ENCODE measurements at places on chromosomes 13 and 19.

- no peak for DNase-seq
Measured at GRCh38 chr19:49766930-49767299, at the start of gene AP2A1. Gene AP2A1 (plus strand): TSS chr19:49767001. CDS start chr19:49767134, 133 bp downstream.

DNA sequence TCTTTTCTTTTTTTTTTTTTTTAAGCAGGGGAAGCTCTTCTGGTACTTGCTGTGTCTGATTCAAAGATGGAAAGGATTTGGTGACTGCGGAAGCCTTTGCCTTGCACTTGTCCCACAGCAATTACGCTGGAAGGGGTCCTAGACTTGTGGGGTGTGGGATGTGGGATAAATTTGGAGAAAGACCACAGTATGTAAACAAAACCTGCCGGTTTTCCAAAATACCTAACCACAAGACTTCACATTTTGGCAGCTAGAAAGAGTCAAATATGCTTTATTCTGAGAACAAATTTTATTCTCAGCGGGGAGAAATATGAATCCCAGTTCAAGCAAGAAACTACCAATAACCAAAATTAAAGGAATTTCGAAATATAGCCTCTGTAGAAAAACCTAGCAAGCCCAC lies 176.5 kb downstream of the SPRY2 start:
- no peak for DNase-seq

- DNase-seq = no peak
Measured at GRCh38 chr19:41987141-41987860, 6.7 kb downstream of the ATP1A3 start.

GRCh38 chr13:33004511-33004910 lies 11.7 kb upstream of the KL start:
- no peak for DNase-seq

- no peak for DNase-seq
Measured at GRCh38 chr13:98150832-98151479, 8.1 kb downstream of the FARP1 start.

- DNase-seq = no peak
Measured at GRCh38 chr13:56697011-56697410, 443.7 kb upstream of the PRR20A start.

GRCh38 chr19:11587302-11587974 lies 9.8 kb upstream of the ZNF627 start:
- peak; percentile 68 for DNase-seq

DNA sequence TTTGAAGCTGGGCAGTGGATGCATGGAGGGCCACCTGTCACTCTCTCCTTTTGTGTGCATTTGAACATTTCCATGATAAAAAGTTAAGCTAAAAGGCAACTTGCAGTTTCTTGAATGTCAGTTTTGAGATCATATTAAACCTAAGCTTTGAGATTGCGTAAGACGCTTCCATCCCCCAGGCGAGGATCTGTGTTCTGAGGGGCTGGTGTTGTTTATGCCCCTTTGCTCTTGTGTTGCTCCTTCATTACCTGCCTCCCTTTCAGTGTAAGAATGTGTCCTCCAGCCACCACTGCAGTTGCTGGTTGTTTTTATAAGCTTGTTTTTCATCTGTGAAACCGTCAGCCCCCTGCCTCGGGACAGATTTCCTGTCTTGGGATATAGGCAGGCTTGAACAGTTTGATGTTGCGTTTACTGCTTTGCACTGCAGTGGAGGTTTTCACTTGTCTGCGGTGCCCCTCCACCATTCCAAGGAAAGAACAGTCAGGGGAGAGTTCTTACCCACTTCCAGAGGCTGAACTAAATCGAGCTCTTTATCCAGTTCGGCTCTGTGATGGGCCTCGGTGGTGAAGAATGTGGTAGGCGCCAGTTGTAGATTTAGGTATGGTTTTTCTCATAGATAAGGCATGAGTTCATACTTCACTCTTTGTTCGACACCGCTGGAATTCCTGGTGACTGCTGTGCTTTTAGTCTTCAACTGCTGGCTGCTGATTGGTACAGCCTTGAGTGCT lies 96.8 kb downstream of the ARHGEF7 start:
- no peak for DNase-seq

DNA sequence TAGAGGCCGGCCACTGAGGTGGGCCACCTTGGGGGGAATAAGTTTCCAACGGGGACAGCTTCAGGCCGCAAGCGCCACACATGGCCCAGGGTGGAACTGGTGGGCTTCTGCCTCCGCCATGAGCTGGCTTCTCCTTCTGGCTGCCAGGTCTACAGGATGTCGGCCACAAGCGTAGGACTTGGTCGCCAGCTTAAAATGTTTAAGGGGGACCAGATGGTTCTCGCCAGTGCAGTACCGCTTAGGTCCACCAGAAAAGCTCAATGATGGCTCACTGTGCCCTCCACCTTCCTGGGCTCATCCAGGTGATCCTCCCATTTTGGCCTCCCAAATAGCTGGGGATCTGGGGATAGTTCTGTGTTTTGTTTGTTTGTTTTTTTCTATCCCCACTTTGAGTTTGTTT lies 38.7 kb upstream of the ZNF254 start:
- DNase-seq = no peak

DNA sequence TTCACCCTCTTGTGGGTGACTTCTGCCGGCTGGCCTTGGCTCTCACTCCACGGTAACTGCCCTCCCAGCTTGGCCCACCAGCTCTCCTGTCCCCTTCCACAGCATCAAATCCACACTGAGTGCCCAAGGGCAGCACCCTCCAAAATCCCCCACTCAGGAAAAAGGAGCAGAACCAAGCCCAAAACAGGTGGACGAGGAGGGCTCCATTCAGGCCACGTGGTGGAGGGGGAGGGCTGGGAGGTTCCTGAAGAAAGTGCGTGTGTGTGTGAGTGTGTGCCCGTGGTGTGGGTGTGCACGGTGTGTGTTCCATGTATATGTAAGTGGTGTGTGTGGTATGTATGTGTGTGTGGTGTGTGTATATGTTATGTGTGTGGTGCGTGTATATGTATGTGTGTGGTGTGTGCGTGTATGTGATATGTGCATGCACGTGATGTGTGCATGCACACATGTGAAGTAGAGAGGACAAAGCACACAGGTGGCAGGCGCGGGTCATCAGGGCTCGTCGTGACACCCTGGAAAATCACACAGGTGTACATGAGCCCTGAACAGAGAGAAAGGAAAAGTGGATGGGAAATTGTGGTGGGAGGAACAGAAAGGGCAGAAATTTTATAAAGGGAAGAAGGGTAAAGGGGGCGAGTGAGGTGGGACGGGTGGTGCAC lies 76.9 kb downstream of the COL4A1 start:
- DNase-seq = no peak

DNA sequence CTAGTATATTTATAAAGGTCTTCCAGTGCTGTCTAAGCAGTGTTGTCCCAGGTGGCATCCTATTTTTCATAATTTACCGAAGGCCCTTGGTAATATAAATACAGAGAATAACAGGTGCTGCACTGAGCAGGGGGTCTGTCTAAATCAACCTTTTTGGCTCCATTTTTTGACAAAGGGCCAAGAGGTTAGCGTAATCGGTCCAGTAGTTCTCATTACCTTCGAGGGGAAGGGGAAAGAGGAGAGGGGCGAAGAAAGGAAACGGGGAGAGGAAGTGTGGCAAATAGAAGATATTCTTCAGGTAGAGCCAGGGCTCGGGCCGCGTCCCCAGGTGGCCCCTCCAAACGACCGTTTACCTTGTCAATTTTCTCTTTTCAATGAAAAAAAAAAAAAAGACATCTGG lies 749 bp upstream of the PAN3 start:
- DNase-seq = no peak

DNA sequence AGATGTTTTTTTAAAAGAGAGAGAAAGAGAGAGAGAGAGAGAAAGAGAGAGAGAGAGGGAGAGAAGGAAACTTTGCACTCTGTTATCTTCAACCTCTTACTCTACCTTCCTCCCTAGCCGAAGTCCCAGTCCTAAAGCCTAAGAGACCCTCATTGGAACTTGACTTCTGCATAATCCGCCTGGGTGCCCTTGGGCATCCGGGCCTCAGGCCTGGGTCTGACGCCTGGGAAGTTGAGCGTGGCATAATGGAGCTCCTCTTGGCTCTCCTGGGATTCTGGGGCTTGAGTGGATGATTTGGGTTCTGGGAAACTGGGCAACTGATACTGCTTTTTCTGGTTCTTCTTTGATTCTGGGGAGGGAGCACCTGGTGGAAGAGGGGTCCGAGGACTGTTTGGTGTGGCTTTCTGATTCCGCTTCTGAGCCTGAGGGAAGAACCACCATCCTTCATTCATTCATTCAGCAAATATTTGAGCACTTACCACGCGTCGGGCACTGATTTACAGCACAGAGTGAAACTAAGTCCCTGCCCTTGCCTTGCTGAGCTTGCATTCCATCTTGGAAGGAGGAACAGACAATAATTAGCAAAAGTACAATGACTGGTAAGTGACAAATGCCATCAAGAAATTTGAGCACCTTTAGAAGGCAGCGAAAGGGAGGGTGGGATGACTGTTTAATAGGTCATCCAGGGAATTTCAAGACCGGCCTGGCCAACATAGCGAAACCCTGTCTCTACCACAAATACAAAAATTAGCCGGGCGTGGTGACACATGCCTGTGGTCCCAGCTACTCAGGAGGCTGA lies 6.3 kb downstream of the SIGLEC10 start:
- no peak for DNase-seq

- no peak for DNase-seq
Measured at GRCh38 chr19:19021115-19021514, 12.2 kb downstream of the SUGP2 start.

DNA sequence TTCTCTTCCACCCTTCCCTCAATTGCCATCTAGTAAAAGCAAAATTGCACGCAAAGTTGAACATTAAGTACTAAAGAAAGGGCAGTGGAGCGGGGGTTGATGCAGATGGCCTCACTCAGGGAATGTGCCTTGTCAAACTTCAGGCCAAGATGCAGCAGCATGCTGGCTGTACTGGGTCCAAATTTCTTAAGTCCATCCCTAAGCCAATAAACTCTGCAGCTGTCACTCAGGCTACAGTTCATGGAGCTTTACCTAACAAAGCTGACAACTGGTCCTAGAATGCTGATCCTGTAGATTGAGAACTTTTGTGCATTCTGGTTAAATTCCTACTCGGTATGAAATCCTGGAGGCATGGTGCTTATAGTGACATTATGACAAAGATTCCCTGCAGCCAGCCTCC lies 88.4 kb downstream of the FOXO1 start:
- DNase-seq = no peak

- DNase-seq = no peak
Measured at GRCh38 chr13:48624016-48624415, 29.7 kb upstream of the CYSLTR2 start.

GRCh38 chr19:16325641-16326400 lies 1.2 kb downstream of the KLF2 start:
- DNase-seq = peak; percentile 64

DNA sequence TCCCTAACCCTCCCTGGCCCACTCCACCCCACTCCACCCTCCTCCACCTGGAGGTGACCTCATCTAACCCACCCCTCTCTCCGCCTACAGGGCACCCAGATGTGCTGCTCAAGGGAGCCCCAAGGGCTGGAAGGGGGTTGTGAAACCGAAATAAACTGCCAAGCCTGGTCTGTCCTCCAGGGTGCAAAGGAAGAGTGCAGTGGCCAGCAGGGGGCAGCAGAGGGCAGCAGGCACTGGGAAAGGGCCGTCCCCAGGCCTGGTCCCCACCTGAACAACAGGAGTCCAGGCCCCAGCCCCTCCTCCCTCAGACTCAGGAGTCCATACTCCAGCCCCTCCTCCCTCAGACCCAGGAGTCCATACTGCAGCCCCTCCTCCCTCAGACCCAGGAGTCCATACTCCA lies 8.4 kb upstream of the BCAM start:
- peak; percentile 70 for DNase-seq

GRCh38 chr19:45958769-45959516 lies 14.7 kb downstream of the NOVA2 start:
- no peak for DNase-seq

DNA sequence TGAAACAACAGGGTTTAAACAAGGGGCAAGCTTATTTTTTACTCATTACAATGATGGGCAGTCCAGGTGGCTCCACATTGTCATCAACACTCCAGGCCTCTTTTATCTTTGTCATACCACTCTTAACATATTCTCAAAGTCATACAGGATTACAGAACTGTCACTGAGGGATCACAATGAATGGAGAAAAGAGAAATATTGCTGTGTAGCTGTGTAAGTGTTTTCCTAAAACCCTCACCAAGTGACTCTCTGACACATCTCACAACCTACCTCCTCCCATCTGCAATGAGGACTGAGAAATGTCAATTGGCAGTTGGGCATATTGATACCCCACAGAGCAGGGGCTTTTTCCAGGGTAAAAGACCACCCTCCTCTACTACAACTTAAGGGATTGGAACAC lies 562.1 kb downstream of the TBC1D4 start:
- DNase-seq = no peak

DNA sequence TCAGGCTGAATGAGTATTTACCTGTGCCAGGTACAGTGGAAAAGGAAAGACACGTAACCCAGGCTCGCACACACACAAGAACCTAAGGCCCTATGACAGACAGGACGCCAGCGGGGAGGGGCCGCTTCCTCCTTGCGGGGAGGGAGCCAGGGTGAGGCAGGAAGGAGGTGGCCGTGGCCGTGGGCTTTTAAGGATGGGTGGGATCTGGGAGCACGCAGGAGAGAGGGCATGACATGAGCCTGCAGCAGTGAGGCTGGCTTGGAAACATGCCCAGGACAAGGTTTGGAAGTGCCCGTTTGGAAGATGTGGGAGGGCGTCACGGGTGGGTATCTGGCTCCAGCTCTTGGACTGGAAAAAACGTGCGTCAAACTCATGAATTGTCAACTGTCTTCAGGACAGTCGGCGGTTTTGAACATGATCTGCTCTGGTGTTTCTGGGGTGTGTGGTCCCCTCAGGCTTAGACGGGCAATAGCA lies 20.1 kb downstream of the SH3GL1 start:
- DNase-seq = peak; percentile 68

DNA sequence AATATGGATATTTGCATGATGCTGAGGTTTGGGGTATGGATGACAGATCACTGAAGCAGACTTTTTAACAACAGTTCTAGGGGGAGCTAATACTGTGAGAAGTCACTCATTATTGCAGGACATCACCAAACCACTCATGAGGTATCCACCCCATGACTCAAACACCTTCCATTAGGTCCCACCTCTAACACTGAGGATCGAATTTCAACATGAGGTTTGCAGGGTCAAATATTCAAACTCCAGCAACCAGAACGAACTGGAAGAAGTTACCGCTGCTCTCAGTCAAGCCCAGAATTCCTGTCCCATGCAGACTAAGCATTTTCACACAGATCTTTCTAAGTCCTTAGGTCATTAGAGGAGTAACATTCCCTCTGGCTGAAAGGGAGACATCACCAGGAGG lies 758.9 kb downstream of the UQCRFS1 start:
- no peak for DNase-seq
